Activated T-cell treated with anti-CD3 and anti-CD28 coated beads for 4 hours (primary cell): ENCODE measurements at places on chromosomes 13 and 19.

DNA sequence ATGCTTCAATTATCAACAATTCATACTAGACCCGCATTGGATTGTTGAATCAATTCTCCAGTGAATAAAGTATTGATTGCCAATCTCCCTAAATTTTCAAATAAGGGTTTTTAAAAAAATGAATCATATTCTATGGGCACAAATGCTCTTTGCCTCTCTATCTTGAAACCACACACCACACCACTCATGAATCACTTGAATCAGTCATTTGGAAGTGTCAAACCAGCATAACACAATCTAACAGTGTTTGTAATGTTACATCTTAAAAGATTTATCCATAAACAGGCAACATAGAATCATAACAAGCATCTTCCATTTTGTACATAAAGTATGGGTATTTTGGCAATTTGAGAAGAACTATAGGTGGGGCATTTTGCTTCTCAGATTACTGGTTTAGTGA lies 219.5 kb upstream of the MIR17HG start:
- no peak for DNase-seq

DNA sequence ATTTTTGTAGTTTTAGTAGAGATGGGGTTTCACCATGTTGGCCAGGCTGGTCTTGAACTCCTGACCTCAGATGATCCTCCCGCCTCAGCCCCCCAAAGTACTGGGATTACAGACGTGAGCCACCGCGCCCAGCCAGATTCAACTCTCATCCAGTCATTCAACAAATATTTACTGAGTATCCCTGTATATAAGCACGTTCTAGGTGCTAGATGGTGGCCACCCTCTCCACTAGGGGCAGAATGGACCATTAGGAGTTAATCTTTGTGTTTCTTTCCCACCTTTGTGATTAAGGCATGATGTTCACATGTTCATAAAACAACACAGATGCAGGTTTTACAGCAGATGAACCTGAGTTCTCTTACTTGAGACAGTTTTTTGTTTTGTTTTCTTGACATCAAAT lies 7.3 kb downstream of the SHKBP1 start:
- no peak for DNase-seq

GRCh38 chr19:55552620-55553019 lies 7.3 kb upstream of the SBK3 start:
- DNase-seq: no peak

DNA sequence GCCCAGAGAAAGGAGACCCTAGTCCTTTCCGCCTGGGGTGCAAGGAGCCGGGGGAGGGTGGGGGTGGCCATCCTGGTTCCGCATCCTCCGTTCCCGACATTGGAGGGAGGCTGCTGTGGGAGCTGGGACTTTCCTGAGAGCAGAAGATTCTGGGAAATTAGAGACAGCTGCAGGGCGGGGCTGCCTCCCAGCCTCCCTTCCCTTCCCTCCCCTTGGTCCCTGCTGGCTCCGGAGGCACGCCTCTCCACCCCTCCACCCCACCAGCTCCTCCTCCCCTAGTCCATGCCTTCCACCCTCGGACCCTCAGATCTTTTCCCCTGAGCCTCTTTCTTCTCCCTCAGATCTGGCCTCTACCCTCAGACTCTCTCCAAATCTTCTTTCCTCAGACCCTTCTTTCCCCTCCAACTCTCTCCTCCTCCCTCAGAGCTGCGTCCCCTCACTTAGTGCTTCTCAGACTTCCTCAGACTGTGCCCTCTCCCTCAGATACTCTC lies 3.1 kb upstream of the BCL3 start:
- DNase-seq: no peak

GRCh38 chr19:51607920-51608562 lies 22.2 kb downstream of the SIGLEC5 start:
- DNase-seq: peak; percentile 35

DNA sequence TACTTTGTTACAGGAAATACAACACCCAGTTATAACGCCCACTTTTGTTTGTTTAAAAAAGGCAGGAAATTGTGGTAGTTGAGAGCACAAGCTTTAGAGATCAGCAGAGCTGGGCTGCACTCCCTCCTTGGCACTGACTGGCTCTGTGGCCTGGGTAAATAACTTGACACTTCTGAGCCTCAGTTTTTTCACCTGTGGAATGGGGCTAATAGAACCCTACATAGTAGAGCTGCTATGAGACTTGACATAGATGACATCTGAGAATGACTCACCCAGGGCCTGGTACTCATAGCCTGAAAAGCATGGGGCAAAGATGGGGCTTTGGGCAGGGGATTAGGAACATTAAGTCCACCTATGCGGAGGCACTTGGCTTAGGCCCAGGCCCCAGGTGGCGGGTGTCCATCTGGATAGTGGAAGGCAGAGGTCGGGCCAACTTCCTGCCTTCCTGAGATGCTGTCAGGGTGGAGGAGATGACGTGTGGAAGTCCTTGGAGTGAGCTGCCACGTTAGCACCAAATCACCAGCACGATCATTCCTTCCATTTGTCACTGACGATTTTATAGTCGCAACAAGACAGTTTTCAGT lies 159.1 kb downstream of the KATNAL1 start:
- no peak for DNase-seq

GRCh38 chr19:30521937-30522336 lies 149.8 kb downstream of the ZNF536 start:
- DNase-seq: no peak

- DNase-seq: no peak
Measured at GRCh38 chr19:35220315-35220921, 8.1 kb downstream of the FAM187B start.

DNA sequence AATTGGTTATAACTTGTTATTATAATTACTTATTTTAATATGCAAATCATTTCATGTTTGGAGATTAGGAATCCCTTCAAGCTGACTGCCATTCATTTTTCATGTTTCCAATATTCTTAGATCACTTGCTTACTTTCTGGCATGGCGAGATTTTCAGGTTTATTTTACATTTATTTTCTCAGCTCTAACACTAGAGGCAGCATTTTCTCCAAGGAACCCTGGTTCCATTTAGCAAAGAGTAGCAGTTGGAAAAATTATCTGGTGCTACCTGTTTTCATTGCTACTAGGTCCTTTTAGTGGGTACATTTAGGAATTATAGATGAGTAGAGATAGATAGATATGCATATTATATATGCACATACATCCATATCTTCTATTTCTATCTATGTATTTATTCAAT lies 90.9 kb upstream of the TRPC4 start:
- no peak for DNase-seq

DNA sequence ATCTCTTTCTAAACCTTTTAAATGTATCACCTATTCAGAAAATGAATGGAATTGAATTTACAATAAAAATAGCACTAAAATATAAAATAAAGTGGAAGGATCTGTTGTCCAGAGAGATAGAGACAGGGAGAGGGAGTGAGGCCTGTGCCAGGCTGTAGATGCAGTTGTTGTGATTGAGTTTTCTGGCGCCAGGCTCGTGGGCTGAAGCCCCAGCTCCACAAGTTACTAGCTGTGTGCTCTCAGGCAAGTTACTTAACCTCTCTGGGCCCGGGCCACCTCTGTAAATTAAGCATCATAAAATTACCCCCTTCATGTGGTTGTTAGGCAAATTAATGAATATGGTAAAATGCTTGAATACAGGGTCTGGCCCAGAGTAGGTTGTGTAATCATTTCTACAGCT lies 52.3 kb upstream of the USP29 start:
- no peak for DNase-seq

DNA sequence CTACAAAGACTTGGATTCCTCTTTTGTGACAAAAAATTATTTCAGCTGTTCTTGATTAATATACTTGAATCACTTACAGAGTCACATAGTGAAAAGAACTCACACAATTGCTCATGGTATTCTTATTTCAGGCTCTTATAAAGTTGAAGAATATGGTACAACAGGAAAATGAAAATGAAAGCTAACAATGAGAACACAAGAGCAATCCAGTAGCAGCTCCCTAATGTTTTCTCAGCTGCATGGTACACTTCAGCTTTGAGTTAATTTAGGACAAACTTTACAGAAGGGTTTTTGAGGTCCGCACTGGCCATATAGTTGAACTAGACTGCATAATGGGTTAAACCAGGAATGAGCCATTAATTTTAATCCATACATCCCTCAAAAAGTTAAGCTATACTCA lies 1261.8 kb downstream of the SLITRK5 start:
- DNase-seq: no peak

DNA sequence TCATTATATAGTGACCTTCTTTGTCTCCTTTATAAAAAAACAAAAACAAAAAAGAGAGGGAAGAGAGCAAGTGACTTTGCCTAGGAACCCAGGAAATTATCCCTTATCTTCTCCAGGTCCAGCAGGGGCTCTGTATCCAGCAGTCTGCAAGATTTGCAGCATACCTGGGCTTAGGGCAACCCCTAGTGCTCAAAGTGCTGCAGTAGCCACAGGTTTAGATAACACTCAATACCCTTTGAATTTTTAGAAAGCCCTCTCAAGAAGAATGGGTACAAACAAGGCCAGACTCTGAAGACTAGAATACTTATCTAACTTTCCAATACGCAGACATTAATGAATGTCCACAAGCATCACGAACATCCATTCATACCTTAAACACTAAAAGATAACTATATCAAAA lies 43.2 kb downstream of the CCNA1 start:
- no peak for DNase-seq

DNA sequence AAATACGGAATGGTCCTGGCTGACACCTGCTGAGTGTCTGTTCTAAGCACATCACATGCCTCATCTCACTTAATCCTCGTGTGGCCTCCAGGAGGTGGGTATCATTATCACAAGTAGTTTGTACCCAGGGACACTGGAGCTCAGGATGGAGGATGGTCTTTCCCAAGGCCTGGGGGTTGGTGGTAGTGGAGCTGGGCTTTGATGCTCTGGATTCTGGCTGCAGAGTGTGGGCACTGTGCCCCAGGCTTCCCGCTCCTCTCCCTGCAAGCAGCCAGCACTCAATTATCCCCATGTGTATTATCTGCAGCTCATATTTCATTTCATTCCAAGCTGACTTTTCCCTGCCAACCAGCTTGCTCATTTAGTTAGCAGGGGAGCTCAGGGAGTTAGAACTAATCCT lies 52.1 kb downstream of the SIAH3 start:
- no peak for DNase-seq

DNA sequence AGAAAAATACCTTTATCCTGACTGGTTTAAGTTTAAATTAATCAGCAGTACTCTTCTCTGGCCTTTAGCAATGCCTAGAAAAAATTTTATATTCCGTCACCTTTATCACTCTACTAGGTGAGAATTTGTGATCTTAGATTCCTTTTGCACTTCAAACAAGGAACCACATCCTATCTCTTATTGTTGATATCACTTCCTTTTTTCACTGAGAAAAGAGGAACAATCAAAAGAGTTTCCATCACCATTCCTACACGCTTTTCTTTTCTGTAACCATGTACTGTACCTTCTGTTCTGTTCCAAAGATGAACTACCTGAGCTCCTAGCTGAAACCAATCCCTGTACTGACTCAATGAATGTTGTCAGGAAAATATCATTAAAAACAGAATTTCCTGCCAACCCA lies 1379.0 kb upstream of the MIR17HG start:
- DNase-seq: no peak

DNA sequence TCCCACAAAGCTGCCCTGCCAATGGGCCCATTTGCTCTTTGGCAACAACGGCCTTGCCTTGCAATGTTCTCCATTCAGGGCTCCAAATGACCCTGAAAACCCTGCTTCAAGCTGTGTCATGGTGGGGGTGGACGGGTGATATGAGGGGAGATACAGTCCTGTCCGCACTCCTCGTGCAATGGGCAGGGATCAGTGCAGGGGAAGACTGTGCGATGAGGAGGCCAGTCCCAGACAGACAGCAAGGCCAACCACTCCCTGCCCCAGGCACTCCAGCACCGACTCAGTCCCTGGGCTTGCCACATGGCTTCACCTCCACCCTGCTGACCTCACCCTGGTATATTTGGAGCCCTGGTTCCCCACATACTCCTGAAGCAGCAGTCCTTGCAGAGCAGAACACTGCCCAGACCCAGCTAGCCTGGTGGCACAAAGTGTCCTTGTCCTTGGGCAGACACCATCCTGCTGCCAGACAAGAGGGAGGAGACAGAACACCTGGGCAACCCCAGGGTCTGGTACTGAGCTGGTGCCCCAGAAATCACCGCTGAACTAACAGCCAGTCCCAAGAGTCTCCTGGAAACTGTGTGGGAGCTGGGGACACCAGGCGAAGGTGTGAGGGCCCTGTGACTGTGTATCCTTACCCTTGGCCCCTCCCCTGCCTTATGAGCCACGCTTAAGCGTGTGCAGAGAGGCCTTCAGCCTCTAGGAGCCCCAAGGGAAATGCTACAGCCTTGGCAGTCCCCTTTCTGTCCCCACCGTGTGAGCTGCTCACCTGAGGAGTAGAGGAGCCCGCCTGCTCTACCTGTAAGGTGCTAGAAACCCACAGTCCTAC lies 9.1 kb upstream of the SLC35E1 start:
- no peak for DNase-seq

GRCh38 chr19:7740682-7741054 lies 6.7 kb downstream of the CD209 start:
- no peak for DNase-seq

DNA sequence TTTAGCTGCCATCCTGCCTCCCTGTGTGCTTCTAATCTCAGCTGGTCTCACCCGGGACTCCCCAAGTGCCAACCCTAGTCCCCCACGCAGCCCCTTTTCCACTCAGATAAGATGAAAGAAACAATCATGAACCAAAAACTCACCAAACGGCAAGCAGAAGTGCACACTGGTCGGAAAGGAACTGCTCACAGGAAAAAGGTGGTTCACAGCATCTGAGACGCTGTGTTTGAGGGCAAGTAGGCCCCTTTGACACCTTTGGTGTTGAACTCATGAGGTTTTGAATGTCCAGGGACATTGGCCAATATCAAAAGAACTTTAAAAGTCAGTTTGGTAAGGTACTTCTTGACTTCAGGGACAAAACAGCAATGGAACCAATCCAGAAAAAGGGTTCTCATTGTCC lies 20.4 kb upstream of the ACOD1 start:
- no peak for DNase-seq

- DNase-seq: no peak
Measured at GRCh38 chr13:112240076-112240475, 136.1 kb upstream of the SPACA7 start.

- no peak for DNase-seq
Measured at GRCh38 chr19:45640849-45641273, 1.7 kb upstream of the EML2 start.

DNA sequence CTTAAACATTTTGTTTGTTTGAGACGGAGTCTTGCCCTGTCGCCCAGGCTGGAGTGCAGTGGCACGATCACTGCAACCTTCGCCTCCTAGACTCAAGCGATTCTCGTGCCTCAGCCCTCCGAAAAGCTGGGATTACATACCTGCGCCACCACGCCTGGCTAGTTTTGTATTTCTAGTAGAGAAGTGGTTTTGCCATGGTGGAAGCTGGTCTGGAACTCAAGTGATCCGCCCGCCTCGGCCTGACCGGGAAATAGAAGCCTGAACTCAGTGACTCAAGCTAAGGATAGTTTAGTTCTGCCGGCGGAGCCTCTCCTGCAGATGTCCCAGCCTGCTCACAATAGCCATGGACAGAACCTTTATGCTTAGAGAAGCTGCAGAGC lies 53.0 kb upstream of the ZNF254 start:
- DNase-seq: no peak

- DNase-seq: no peak
Measured at GRCh38 chr13:72198042-72198441, 331.0 kb upstream of the DACH1 start.
